ENCODE measurements at places on chromosomes 16 and 17. TPM values are rescaled to one million over a fixed set of nuclear protein-coding genes. Genes with fewer than 3 reads are reported as not detected.

AOC2 gene
- total RNA-seq: 4.5 TPM

SMPD3 gene
- 0.14 TPM for total RNA-seq

GRCh38 chr17:34619687-34620217, 40.4 kb downstream of the TMEM132E start:
- DNase-seq: no peak

DNA sequence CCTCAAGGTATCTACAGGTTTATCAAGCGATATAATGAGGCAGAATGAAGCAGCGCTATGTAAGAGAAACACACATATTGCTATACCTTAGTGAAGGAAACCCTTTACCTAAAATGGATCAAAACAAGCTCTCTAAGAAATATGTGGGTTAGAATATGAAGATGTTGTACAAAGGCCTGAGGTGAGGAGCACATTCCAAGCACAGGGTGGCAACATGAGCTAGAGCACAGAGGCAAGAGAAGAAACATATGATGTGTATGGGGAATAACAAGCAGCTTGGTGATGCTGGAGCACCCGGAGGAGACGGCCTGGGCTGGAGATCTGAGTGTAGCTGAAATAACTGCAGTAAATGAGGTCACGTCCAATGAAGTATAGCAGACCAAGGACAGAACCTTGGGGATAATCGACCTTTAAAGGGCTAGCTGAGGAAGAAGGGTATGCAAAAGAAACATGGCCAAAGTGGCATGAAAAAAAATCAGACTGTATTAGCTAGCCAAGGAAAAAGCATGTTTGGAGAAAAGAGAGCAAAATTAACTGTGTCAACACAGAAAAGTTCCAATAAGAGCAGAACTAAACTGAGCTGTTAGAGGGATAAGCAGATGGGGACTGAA, 44.0 kb downstream of the MARVELD3 start:
- DNase-seq: no peak

DNA sequence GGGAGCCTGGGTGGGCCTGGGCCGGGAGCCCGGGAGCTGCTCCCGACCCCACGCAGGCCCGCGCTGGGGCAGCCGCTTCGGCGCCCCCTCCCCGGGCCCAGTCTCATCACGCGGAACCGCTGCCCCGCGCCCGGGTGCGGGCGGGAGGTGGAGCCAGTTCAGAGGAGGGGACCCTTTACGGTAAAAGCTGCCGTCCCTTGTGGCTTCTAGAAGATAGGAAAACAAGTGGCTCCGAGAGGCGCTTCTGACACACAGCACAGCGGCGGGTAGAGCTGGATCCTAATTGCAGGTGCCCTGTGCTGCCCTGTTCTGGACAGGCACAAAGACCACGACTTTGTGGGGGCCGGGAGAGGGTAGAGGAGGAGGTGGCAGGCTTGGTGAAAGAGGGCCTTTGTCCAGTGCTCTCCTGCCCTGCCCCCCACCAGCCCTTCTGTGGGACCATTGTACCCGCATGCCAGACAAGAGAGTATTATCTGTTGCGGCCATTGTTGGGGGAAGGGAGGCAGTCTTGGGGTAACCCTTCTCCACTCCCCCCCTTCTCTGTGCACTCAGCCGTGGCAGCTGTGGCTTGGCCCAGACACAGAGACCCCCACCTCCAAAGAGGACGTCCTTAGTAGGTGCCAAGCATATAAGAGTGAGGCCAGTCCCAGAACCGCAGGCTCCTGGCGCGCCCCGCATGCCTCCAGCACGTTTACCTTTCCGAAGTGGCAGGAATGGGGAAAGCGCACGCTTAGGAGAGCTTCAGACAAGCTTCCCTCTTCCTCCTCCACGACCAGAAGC, 736 bp downstream of the CNP start:
- DNase-seq: no peak

- DNase-seq: no peak
These were observed 82.3 kb downstream of the TBC1D16 start for GRCh38 chr17:79953335-79953734.

- peak; percentile 19 for DNase-seq
These were observed 622 bp downstream of the NDEL1 start for GRCh38 chr17:8436169-8436843.

DNA sequence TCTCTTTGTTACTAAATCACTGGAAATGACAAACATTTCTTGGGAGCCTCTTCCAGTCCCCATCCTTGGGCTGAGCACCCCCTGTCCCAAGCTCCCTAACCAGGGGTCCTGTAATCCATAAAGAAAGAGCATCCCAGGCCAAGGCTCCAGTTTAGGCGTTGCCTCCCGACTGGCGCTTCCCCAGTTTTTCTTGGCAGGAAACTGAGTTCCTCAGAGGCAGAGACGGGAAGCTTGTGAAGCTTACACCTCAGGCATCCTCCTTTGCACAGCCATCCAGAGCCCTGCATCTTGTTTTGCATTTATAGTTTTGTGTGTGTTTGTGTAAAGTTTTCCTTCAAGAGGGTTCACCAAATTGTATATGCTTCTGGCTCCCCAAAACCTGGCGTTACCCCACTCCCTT, 7.1 kb downstream of the COPZ2 start:
- DNase-seq: no peak

DNA sequence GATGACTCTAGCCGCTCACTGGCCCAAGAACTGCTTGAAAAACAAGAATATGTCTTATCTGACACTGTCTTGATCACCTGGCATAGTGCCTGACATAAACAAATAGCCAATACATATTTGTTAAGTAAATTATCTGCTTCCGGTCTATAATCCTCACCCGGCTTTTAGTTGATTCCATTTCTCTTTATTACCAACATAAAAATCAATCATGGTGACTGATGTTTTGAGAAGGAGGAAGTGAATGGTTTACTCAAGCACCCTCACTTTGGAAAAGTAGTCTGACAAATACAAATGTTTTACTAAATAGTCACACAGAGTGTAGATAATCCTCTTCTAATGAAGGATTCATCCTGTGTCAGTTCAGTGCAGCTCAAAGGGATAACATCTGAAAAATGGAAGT, 47.0 kb downstream of the SKAP1 start:
- DNase-seq: no peak

- DNase-seq: no peak
These were observed 17.1 kb upstream of the CBFA2T3 start for GRCh38 chr16:88993946-88994600.

MAPT gene
- total RNA-seq: 3.5 TPM
